ENCODE measurements at places on chromosomes 6 and 20.

- no peak for DNase-seq
Measured at GRCh38 chr6:121067381-121067780, 266.9 kb downstream of the TBC1D32 start.

- no peak for DNase-seq
Measured at GRCh38 chr6:56483929-56484328, 158.8 kb downstream of the DST start.

GRCh38 chr6:17600527-17601385 lies 654 bp downstream of the FAM8A1 start:
- no peak for DNase-seq

DNA sequence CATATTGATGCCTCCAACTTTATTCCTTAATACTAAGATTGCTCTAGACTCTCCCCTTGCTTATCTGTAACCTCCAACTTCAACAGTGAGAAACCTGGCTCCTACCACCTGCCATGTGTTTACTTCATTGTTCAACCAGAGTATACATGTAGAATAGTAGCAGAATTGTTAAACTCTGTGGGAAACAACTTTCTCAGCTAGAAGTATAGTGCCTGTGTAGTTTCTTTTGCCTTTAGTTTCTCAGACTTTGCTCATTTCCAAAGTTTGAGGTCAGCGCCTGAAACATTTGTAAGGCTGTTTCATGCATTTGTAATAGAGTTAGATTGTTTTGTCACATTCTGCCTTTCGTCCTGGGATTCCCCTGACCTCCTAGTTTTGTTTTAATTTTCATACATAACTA lies 34.9 kb upstream of the HECA start:
- DNase-seq = no peak

DNA sequence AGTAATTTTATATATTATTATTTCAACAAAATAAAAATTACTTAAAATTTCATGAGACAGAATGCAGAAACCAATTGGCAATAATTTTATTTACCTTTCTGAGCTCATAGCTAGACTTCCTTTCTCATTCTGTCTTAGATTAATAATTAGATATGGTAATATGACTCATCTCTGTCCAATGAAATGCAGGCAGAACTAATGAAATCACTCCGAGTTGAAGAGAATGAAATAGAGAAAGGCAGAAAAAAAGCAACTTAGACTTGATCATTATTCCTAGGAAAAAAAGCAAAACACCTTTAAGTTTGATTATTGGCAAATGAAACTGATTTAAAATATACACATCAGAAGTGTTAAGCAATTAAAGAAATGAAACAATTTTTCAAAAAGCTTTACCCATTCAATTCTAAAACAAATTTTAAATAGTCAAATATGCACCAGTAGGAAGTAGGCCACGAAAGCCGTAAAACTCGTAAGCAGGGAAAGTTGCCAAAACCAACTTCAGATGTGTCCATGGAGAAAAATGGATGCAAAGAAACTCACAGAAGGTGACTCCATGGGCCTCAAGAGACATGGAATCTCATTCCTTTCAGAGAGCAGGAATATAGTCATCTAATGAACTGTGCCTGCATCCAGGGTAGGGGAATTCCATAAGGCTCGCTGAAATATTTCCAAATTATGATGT lies 293.8 kb upstream of the RGS17 start:
- no peak for DNase-seq

DNA sequence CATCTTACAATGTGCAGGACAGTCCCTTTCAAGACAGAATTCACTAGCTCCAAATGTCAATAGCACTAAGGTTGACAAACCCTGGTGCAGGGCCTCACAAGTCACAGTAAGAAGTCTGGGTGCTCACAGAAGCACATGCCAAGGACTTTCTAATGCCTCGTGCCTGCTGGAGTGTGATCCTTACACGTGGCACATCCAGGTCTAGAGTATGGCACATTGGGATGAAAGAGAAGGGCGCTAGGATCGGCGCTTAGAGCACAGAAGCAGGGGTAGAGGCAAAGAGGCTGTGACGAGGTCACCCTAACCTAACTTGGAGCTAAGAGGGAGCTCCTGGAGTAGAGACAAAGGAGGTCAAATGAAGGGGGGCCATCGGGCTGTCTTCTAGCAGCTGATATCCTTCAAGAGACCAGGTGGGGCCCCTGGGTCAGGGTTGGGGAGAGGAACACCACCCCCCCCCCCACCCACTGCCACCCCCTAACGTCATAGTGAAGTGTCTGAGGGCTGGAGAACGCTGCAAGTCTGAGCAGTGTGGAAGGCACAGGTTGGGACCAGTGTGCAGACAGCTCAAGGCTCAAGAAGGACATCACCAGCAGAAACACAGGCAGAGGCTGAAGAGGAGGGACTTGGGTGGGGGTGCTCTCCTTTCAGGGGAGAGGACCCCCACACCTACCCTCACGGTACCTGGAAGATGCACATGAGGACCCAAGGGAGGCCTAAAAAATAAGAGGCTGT lies 97.8 kb upstream of the MRPS10 start:
- no peak for DNase-seq

DNA sequence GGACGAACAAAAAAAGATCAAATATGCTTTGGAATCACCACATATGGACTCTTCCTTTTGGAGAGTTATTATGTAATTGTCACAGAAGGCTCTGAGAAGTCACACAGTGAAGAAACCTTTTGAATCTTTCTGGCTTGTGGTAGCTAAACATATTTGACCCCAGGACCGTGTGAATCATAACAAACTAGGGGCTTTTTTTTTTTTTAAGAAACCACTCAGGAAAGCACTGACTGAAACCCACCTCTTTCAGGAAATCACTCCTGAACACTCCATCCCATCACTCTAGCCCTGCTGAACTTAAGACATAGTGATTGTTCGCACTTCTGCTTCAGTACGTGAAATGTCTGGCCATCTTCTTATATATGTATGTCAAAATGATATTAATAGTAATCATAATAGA lies 495.9 kb upstream of the ARID1B start:
- DNase-seq = no peak

GRCh38 chr20:17499041-17499440 lies 32.1 kb downstream of the BFSP1 start:
- DNase-seq = no peak
